ENCODE measurements at places on chromosomes 5 and 9.

DNA sequence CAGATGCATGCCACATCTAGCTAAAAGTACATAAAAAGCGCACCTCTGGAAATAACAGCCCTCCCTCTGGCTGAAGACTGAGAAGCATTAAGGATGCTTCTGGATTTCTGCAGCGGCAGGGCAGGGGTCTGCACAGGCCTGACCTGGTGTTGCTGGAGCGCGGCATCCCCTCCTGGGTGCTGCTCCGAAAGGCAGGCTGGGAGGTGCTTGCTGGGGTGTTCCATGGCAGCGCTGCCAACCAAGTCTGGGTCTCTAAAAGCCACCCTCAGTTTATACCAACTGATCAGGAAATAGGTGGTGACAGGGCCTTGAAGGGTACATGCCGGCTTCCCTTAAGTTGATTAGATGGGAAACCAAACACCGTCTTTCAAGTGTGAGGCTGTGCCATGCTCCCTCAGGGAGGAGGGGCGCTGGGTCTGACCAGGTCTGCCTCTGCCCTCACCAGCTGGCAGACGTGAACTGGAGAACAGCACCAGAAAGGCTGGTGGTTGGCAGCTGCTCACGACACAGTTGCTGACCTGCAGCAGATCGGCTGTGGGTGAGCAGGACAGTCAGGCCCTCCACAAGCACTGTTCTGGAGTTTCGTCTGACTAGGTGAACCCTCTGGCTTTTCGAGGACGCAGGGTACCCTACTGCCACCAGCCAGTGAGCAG is 81.6 kb downstream of the DAP start:
- DNase-seq, result no peak

DNA sequence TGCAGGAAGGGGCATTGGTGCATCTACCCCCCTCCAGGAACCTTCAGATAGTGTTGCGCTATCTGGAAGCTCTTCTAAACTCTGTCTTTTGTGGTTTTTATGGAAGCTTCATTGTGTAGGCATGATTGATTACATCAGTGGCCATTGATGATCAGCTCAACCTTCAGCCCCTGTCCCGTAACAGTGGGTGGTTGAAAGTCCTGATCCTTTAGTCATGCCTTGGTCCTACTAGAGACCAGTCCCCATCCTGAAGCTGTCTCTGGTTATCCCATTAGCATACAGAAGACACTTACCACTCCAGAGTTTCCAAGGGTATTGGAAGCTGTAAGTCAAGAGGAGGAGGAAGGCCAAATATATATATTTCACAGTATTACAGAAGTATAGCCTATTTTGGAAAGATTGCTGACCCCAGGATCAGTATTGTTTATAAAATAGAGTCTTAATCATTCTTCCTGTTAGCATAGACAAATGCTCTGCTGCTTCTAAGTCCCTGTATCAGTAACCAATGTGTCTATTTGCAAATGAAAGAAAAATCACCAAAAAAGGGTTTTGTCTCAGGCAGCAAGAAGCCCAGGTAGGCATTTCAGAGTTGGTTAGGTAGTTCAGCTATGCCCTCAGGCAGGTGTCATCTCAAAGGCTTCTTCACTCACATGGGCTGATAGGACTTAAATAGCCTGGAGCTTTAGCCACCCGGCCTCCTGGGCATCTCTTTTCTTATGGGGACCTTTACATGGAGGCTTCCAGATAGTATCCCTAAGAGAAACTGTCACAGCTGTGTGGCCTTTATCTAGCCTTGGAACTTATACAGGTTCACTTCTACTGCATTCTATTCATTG is 41.6 kb downstream of the SPIN1 start:
- no peak for DNase-seq

- no peak for DNase-seq
Measured at GRCh38 chr9:37343724-37344123, 78.8 kb upstream of the GRHPR start.

GRCh38 chr9:124164811-124165210 is 92.9 kb upstream of the NEK6 start:
- DNase-seq, result no peak

DNA sequence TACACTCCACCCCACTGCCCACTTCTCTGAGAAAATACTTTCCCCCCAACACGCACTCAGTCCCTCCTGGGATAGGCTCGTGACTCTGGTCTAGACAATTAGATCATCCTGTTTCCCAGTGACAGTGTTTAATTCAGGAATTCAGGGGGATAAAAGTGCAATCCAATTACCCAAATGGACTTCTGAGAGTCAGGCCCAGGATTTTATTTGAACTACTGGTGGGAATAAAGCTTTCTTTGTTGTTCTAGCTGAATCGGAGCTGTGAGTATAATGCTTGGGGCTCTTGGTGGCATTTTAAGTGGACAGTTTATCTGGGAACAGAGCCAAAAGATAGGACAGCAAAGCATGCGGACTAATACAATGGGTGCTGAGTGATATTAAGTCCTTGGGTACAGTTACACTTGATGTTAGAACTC is 683.3 kb downstream of the MAT2B start:
- no peak for DNase-seq

- DNase-seq, result no peak
Measured at GRCh38 chr9:81028504-81028903, 660.8 kb downstream of the TLE1 start.

DNA sequence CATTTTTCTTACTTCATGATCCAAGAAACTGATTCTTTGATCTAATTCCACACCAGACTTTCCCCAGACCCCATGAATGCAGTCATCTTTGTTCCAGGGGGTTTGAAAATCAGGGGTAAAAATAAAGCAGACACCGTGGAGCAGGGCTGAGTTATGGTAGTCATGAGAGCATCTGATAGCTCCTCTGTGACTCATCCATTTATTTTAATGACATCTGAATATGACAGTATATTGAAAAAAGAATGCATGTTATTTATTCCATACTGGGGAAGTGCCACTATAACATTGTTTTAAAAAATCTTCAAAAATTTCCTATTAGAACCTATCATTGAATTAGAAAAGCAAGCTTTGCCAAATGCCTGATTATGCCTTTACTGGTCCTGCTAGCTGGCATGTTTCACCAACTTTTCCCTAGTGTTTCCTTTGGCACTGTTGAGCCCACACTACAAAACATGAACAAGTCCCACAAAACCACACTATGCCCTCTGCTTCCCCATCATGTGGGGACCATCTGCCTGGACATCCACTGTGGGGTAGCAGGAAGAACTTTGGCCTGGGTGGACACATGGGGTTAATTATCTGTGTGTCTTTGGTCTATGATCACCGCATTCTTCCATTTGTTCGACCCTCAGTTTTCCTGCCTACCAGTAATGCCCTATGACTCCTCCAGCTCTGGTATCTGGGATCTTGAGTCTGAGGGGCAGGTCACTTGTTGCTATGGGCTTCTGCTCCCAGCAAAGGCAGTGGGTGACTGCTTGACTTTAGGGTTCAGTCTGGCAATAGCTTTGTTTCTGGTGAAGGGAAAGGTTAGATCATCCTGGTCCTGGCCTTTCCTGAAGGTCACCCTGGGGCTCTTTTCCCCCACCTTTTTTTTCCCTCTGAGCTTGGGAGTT is 82.7 kb upstream of the PANK3 start:
- no peak for DNase-seq

DNA sequence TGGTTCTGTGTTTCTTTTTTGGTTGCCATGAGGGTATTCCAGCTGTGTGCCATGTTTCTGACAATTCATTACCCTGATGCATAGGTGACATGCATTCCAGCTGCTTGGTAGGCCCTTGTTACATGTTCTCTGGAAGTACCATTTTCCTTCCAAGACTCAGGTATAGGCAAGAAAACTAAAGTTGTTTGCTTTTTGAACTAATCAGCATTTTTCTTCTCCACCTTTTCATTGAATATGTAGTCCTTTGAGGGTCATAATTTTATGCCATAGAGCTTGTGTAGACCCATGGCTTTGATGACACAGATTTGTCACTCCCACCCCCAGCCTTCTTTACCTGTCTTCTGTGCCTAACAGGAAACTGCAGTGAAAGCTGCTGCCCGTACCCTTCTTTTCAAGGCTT is 339.2 kb downstream of the MED10 start:
- DNase-seq, result no peak

- no peak for DNase-seq
Measured at GRCh38 chr5:140642718-140643117, 3.5 kb downstream of the TMCO6 start.

GRCh38 chr9:7174884-7175283 is 417.1 kb downstream of the KDM4C start:
- no peak for DNase-seq

DNA sequence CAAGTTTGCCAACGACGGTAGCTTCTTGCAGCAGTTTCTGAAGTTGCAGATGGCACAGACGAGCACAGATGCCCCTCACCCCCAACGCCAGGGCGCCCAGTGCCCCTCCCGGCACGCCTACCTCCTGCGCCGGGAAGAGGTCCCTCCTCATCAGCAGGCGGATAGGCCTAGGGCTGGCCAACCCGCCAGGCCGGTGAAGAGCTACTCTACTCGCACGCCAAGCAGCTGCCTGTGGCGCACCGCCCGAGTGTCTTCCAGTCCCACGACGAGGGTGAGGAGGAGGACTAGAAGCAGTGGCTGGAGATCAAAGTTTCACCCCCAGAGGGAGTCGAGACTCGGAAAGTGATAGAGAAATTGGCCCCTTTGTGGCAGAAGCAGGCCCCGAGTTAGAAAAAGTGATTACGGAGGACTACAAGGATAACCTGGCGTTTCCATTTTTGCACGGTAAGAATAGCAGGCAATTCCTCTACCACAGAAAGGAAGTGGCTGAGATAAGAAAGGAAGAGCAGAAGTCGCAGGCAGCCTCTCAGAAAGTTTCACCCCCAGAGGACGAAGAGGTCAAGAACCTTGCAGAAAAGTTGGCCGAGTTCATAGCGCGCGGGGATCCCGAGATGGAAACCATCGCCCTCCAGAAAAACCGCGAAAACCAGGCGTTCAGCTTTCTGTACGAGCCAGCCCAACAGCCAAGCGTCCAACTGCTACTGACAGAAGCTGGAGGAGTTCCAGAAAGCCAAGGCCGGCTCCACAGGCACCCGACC is 170.4 kb downstream of the HINT1 start:
- no peak for DNase-seq

GRCh38 chr9:129283705-129284606 is 105.9 kb upstream of the IER5L start:
- no peak for DNase-seq

GRCh38 chr5:128436749-128437188 is 101.3 kb downstream of the FBN2 start:
- DNase-seq, result no peak

DNA sequence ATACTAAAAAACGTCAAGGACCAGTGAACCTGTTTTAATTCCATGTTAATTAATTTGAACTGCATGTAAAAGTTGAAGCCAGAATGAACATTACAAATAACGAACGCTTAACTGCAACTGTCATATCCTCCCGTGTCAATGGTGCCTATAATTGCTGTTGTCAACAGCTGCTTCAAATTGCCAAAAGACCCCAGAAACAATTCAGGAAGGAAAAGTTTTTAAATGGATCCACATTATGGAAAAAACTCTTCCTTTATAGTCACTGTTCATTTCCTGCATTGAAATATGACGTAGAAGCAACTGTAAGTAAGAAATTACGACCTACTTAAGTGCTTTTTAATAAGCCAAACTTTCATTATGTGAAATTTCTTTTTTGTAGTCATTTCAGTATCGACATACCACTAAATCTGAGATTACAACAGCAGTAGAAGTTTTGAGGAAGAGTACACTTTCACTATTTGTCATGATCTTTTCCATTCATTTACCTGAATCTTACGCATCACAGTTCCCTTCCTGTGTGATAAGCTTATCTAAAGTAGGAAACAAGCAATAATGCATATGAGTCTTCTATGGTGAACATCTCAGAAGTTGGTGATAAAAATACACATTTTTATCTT is 37.8 kb downstream of the MEF2C start:
- DNase-seq, result no peak

DNA sequence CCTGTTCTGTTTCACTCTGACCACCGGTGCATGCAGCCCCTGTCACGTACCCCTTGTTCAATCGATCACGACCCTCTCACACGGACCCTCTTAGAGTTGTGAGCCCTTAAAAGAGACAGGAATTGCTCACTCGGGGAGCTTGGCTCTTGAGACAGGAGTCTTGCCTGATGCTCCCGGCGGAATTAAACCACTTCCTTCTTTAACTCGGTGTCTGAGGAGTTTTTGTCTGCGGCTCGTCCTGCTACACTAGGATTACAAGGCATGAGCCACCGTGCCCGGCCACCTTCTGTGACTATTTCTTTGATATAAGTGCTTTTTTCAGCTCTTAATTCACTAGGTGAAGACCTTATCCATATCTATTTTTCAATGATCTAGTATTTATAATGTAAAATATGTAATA is 167.5 kb downstream of the TTC39B start:
- DNase-seq, result no peak

DNA sequence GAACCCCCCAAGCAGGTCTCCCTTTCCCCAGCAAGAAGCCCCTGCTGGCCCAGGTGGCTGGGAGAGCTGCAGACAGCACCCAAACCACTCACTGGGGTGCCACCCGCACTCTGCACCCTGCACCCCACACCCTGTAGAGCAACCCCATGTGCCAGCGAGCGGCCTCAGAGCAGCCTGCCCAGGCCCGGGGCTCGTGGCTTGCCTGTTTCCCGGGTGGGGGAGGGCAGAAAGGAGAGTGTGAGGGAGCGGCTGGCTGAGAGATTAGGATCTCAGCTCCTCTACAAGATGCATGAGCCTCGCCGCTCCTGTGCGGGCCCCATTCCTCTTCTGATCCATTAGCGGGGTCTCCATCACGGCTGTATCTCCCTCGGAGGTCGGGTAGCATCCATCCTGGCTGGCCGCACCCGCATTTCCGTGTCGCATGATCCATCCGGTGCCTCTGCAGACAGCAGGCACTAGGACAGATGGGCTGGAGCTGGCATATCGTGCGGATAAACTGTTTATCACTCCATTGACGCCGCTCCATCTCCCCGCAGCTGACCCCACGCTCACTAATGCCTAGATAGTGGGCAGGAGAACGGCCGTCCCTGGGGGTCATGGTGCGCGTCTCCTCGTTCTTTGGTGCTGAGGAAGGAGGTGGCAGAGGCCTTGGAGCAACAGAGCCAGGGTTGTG is 54.4 kb downstream of the MRPL36 start:
- DNase-seq, result no peak

DNA sequence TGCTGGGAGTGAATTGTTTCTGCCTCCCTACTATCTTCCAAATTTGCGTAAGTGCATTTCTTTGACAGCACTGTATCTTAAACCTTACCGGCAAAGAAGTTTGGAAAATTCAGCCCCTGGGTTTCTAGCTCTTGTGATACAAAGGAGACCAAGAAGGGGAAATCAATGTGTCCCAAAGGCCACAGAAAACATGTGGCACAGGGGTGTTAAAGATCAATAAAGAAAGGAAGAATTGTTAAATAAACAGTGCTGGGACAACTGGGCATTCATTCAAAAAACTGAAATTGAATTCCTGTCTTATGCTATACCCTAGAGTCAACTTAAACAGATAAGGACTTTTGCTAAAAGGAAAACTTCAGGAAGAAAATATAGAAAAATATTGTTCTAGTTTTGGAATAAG is 328.1 kb downstream of the MAN2A1 start:
- no peak for DNase-seq

- no peak for DNase-seq
Measured at GRCh38 chr9:90256345-90256744, 386.3 kb downstream of the DIRAS2 start.

All from stimulated activated CD8-positive, alpha-beta memory T cell treated with anti-CD3 and anti-CD28 coated beads, Interleukin-12 subunit alpha, Interleukin-12 subunit beta, amount 100 ng/mL, for 4 hours (primary cell).